ENCODE measurements at places on chromosomes 2 and 18.

DNA sequence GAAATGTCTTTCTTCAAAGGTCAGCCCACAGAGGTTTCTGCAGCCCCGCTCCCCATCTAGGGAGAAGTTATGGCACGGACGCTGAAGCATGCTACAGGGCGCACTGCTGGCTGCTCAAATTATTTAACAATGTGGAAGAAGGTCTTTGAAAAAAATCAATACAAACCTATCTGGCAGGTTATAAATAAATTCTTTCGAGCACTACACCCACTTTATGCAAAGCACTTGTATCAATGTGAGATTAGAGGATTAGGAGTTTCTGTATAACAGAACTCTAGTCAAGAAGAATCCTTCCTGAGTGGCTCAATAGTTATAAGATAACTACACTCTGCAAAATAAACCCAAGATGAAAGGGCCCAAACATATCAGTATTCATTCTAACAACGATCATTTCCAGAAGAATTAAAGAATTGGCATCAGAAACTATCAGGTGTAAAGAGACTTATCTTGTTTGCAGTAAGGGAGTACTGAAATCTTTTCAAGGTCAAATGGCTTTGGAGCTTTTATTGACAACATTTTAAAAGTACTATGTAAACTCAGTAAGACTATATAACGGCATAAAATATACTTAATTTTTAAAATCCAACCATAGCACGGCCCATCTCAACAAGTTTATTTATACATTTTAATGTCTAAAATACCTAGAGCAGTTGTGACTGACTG lies 103.0 kb upstream of the DNMT3A start:
- no peak for DNase-seq

GRCh38 chr2:37809525-37809924 lies 115.6 kb upstream of the RMDN2 start:
- DNase-seq = peak; percentile 23

DNA sequence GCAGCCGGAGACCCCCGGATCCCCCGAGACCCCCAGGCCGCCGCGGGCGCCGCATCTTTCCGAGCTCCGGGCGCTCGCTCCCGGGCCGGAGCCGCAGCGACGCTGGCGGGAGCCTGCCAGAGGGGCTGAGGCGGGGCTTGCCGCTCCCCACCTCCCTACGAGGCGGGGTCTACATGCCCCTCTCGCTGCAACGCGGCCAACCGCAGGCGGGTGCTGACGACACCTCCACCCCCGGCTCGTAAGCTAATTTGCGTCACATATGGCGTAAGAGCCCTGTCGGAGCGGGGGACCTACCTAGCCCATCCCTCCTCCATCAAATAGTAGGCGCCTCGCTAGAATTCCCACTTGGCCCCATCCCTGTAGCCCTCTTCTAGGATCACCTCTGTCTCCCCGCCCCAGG lies at the start of gene PTPRN:
PTPRN (minus strand) TSS at position 124 of the 400 bp plus-strand sequence; CDS start at position 55, 69 bp downstream.
- no peak for DNase-seq

- no peak for DNase-seq
Measured at GRCh38 chr18:35635170-35635569, 53.6 kb downstream of the GALNT1 start.

DNA sequence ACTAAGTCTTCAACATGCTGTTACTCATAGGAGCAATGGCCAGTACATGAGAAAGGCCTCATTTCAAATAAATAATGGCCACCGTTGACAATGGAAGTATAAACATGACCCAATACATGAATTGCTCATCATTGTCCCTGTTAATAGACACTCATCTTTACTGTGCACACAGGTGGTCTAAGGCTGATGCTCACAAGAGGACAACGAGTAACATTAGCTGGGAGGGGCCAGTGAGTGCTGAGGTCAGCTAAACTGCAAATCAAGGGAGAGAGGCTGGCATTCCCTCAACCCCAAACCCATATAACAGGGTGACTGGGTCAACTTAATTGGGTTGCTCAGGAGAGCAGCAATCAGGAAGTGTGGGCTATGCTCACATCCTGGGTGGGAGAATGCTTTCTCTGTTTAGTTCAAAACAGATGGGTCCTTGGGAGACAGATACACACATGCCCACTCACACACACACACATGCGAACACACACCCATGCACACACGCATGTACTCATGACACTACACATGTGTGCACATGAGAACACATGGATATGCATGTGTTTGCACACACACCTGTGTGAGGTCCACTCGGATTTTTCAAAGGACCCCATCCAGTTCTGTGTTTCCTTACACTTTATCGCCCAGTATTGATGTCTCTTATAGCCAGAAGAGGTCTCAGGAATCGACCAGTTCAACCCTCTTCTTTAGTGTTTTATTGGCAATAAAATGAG lies 172.0 kb downstream of the INHBB start:
- DNase-seq = no peak

DNA sequence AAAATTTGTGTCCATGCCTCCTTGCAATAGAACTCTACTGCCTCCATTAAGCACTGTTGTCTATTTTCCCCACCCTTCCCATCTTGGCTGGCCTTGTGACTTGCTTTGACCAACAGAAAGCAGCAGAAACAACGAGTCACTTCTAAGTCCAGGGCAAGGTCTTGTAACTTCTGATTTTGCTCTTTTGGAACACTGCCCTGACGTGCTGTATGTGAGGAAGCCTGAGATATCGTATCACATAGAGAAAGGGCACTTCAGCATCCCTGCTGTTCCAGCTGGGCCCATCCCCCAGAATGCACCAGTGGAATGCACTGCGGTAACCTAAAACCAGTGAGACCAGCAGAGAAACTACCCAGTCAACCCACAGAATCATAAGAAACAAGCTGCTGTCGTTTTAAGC lies 28.1 kb downstream of the NCKAP1 start:
- no peak for DNase-seq

- no peak for DNase-seq
Measured at GRCh38 chr18:57998461-57998860, 45.6 kb upstream of the NEDD4L start.
